ENCODE measurements at places on chromosomes 3 and 15. TPM values are rescaled to one million over a fixed set of nuclear protein-coding genes. Genes with fewer than 3 reads are reported as not detected.

DNA sequence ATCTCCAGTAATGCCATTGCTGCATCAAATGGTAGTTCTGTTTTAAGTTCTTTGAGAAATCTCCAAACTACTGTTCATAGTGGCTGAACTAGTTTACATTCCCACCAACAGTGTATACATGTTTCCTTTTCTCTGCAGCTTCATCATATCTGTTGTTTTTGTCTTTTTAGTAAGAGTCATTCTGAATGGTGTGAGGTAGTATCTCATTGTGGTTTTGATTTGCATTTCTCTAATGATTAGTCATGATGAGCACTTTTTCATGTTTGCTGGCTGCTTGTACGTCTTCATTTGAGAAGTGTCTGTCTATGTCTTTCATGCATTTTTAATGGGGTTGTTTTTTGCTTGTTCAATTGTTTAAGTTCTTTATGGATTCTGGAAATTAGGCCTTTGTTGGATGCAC, 10.2 kb upstream of the GCSAM start:
- H3K27ac ChIP-seq: no peak overlapping the region
- DNase-seq: no peak
- H3K27me3 ChIP-seq: no peaks in the 10 kb centered on the region
- H3K4me1 ChIP-seq: no peaks in the 10 kb centered on the region
- H3K4me3 ChIP-seq: no peak overlapping the region

DNA sequence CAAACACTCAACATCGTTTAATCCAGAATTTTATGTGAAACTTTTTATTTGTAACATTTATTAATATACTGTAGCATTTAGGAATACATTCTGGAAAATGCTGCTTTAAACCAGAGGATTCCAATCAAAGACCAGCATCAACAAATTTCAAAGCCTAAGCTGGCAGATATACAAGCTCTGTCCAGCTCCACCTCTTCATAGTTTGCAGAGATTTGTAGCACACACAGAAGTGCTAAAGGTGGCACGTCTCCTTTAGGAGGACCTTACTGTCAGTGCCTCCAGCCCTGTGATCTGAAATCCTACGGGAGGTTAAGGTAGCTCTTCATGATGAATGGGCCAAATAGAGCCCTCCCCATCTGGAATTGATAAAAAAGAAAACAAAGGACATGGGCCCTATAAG, 329.7 kb upstream of the NECTIN3 start:
- H3K4me1 ChIP-seq: no peaks in the 10 kb centered on the region
- no peak for DNase-seq
- H3K27ac ChIP-seq: no peak overlapping the region
- H3K36me3 ChIP-seq: no peaks in the 10 kb centered on the region
- no peaks in the 10 kb centered on the region for H3K27me3 ChIP-seq

ARPIN gene
- 31.7 TPM for total RNA-seq

- no peak overlapping the region for H3K4me3 ChIP-seq
- no peak for DNase-seq
- H3K4me1 ChIP-seq: no peaks in the 10 kb centered on the region
- H3K27me3 ChIP-seq: no peaks in the 10 kb centered on the region
- H3K36me3 ChIP-seq: no peaks in the 10 kb centered on the region
- no peak overlapping the region for H3K27ac ChIP-seq
Measured at GRCh38 chr3:57393977-57394376, 101.5 kb upstream of the ASB14 start.

- DNase-seq: no peak
- no peaks in the 10 kb centered on the region for H3K4me1 ChIP-seq
- no peak overlapping the region for H3K27ac ChIP-seq
- H3K27me3 ChIP-seq: no peaks in the 10 kb centered on the region
Measured at GRCh38 chr3:38317192-38317759, 29.3 kb upstream of the XYLB start.

GPR176 gene
- total RNA-seq: 0.82 TPM

- no peak overlapping the region for H3K4me3 ChIP-seq
- no peaks in the 10 kb centered on the region for H3K4me1 ChIP-seq
- H3K27me3 ChIP-seq: no peaks in the 10 kb centered on the region
- no peak for DNase-seq
- no peak overlapping the region for H3K27ac ChIP-seq
Measured at GRCh38 chr3:131393868-131394267, 12.3 kb downstream of the NUDT16 start.

DNA sequence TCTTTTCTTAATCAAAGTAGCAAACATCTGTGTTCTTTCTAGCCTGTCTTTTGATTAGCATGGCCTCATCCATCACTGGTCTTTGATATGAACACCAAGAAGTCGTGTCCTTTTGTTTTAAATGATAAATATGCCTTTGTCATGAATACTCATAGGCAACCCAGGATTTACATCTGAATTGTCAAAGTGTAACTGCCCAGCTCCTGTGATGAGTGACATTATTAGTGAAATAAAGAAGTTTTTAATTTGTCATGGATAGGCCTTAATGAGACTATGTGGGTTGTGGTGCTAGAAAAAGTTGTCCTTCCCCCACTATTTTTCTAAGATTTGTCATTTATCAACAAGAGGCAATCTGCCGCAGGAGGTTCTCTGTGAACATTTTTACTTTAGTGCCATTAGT, 150.0 kb downstream of the CDIN1 start:
- H3K27me3 ChIP-seq: no peaks in the 10 kb centered on the region
- DNase-seq: no peak
- H3K27ac ChIP-seq: no peak overlapping the region
- H3K4me3 ChIP-seq: no peak overlapping the region
- H3K36me3 ChIP-seq: no peaks in the 10 kb centered on the region

DNA sequence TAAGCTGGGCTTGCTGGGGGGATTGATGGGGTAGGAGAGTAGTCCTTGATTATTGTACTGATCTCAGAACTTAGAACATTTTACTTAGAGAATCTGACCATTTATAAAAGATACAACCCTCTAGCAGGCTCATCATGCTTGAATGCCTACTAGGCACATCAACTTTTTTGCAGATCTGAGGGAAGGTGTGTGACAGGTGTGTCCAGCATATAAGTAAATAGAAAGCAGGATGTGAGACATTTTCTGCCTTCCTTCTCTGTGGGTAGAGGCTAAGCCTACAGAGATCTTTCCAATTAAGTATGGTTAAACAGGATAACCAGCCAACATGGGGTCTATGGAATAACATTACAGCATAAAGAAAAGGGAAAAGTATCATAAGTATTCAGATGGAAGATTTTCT, 159.1 kb downstream of the AKAP13 start:
- DNase-seq: no peak
- H3K27me3 ChIP-seq: no peaks in the 10 kb centered on the region
- H3K27ac ChIP-seq: no peak overlapping the region

DNA sequence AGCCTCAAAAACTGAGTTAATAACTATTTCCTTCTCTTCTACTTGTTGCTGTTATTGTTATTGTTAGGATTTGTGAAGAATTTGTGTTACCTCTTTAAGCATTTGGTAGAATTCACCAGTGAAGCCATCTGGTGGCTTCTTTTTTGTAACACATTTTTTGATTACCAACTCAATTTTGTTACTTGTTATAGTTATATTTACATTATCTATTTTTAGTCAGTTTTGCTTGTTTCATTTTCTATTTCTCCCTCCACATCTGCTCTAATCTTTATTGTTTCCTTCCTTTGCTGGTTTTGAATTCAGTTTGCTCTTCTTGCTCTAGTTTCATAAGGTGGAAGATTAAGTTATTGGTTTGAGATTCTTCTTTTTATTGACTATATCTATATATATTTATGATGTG, 3.7 kb upstream of the SLC9C1 start:
- H3K4me1 ChIP-seq: no peaks in the 10 kb centered on the region
- H3K4me3 ChIP-seq: no peak overlapping the region
- H3K36me3 ChIP-seq: no peaks in the 10 kb centered on the region
- no peaks in the 10 kb centered on the region for H3K27me3 ChIP-seq
- no peak overlapping the region for H3K27ac ChIP-seq

- H3K27me3 ChIP-seq: no peaks in the 10 kb centered on the region
- no peak for DNase-seq
- H3K27ac ChIP-seq: no peak overlapping the region
- no peak overlapping the region for H3K4me3 ChIP-seq
- no peaks in the 10 kb centered on the region for H3K4me1 ChIP-seq
Measured at GRCh38 chr3:113614402-113614801, 82.0 kb downstream of the USF3 start.

GRCh38 chr3:43854283-43854682, 163.5 kb downstream of the ABHD5 start:
- no peaks in the 10 kb centered on the region for H3K36me3 ChIP-seq
- H3K4me3 ChIP-seq: no peak overlapping the region

- DNase-seq: no peak
- H3K4me3 ChIP-seq: no peak overlapping the region
- no peaks in the 10 kb centered on the region for H3K36me3 ChIP-seq
- H3K27ac ChIP-seq: no peak overlapping the region
- H3K4me1 ChIP-seq: no peaks in the 10 kb centered on the region
Measured at GRCh38 chr3:192747145-192747544, 19.8 kb upstream of the FGF12 start.

All from colonic mucosa (tissue), 4 donors.